ENCODE measurements at places on chromosomes 5 and 9.
A peak's percentile ranks its signal among the peaks of the same experiment; 100 is the strongest.

- DNase-seq = no peak
These were observed 125.9 kb upstream of the FSTL4 start for GRCh38 chr5:133738271-133738670.

GRCh38 chr9:27933210-27934025 lies 360.1 kb upstream of the C9orf72 start:
- DNase-seq = peak; percentile 16

GRCh38 chr5:15550502-15551112 lies 50.6 kb downstream of the FBXL7 start:
- DNase-seq = no peak

DNA sequence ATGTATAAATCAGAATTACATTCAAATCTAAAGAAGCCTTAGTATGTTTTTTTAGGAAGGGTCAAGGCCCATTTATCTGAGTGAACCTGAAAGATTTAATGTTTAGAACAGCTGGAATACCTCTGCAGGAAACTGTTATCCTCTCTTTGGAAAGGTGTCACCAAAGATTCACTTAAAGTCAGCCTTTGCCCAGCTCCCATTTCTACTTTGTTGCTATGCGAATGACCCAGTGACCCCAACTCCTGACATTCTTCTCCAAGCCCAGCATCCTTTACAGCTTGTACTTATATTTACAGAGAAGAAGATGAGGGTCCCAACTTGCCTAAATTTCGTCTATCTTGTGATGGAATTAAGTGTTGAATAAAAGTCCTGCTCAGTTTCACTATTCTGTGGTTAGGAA lies 1198.6 kb downstream of the CDH12 start:
- DNase-seq = no peak

DNA sequence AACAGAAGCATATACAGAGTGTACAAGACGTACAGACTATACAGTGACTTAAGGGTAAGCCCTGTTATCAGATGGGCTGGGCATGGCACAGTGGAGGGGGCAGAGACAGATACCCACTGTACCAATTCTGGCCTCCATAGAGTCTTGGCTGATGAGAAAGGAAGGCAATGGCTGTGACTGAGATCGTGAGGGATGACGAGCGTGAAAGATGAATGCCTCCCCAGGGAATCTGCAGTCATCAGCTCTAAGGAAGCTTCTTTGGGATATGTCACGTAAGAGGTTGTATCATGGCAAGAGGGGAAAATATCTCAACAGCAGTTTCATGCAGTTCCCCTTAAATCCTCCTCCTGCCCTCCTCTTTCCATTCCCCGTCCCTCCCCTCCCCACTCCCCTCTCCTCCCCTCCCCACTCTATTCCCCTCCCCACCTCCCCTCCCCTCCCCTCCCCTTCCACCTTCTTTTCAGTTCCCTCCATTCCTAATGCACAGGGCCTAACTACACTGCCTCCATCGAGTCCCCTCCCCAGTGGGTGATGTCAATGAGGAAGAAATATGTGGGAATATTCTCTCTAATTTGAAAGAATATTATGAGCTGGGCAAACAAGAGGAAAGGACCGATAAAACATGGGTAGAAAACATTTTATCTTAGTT lies 226.4 kb upstream of the DAP start:
- no peak for DNase-seq

DNA sequence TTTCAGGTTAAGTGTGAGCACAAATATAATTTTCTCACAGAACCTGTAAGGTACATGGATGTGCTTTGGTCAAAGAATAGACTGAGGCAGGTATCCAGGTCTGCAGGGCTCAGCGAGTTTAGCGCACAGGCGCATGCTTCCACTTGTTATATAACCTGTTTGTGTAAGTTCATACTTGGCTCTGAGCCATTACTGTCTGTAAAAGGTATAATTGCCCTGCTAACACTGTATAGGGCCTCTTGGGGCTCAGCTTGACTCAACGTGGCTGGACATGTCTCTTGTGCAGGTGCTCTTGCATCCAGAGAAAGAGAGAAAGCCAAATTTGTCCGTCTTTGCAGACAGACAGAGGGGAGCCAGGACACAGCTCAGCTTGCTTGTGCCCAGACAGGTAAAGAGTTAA lies 759.6 kb downstream of the MTRR start:
- peak; percentile 86 for DNase-seq

DNA sequence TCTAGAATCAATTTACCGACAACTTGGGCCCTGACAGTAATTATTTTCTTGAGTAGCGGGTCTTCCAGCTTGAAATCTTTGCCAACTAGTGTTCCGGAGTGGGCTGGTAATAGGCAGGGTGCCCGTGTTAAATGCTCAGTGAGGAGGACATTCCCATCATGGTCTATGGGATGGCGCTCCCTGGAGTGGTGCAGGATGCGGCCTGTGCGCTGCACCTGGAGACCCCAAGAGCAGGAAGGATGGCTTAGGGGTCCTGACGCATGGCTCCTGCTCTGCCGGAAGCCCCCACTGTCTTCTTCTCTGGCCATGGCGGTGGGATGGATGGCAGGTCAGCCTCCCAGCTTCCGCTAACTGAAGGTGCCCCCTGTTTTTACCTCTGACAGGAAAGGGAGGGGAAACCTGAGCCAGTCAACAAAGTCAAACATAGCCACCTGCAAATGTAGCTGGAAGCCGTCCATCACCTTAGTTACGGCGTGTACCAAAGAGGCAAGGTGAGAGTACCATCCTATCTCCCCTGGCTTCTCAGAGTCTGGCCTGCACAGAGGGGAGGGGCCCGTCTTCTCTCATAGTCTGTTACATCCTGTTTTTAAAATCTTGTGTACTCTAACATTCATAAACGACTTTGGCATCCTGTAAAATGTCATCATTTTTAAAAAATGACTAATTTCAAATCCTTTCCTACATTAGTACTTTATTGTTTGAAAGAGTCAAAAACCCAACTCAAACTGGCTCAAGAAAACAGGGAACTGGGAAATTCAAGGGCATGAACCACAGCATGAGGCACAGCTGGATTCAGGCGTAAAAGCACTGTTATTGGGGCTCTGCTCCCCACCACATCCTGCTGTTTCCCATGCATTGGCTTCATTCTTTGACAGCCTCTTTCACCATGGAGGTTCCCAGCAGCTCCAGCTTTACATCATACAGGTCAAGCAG lies 28.5 kb upstream of the UNC5A start:
- DNase-seq = no peak

DNA sequence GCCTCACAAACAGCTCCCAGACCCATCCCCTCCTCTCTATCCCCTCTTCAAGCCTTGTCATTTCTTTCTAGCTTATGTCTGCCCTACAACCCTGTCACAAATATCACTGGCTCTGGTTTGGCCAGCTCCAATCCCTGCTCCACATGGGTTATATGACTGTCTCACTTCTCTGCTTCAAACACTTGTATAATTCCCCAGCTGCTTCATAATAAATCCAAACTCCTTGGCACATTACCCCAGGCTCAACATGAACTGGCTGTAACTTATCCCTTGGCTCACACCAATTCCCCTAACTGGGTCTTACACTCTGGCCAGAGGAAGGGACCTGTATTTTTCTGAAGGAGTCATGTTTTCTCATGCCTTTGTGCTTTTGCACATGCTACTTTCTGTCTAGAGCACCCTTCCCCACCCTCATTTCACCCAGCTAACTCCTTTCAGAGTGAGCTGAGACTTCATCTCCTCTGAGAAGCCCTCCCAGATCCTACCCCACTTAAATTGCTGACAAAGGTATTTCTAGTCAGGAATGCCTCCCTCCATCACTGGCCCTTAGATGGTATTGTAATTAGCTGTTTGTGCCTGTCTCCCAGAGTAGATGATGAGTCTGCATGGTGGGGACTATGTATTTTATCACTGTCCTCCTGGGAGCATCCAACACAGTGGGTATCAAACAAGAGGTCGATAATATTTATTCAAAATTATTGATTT lies 5.3 kb downstream of the PRXL2C start:
- DNase-seq = no peak

All from COR-L47 (cell line).